ENCODE measurements at places on chromosomes 6 and 20.

- DNase-seq = no peak
Observed at GRCh38 chr20:17606001-17606400, 36.1 kb downstream of the DSTN start.

DNA sequence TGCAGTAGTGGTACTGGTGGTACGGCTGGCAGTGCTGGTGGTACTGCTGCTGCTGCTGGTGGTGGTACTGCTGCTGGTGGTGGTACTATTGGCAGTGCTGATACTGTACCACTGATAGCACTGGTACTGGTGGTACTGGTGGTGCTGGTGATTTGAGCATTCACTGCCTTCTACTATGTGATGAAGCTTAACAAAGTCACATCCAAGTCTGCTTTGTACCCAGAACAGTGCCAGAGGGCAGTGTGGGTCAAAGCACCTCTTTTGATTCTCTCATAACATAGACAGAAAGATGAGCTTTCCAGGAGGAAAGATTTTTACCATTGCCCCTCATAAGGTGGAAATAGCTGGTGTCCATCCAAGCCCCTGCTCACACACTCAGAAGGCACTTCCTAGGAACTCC, 48.7 kb downstream of the ANKRD6 start:
- no peak for DNase-seq

DNA sequence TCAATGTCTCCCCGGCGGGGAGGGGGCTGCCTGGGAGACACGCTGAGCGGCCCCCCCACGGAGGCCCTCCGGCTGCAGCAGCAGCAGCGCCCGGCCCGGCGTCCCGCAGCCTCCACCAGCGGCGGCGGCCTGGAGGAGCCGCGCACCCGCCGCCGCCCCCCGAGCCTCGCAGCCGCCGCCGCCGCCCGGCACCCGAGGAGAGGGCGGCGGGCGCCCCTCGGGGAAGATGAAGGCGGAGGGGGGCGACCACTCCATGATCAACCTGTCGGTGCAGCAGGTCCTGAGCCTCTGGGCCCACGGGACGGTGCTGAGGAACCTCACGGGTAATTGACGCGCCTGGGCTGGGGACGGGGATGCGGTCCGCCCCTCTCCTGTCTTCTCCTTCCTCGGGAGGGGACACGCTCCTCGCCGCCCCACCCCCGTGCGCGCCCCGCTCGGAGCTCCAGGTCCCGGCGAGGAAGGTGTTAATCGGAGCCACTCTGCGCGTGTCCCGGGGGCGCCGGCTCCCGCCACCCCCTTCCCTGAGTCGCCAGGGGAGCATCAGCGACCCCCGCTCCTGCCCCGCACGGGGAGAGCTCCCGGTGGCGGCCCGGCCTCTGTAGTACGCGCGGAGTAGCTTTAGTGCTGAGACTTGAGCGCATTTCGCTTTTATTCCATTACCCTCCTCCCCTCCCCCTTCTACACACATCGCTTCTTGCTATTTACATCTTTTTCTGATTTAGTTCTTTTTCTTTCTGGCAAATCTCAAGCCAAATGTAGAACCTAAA, 686 bp downstream of the TMEM170B start:
- peak; percentile 31 for DNase-seq

DNA sequence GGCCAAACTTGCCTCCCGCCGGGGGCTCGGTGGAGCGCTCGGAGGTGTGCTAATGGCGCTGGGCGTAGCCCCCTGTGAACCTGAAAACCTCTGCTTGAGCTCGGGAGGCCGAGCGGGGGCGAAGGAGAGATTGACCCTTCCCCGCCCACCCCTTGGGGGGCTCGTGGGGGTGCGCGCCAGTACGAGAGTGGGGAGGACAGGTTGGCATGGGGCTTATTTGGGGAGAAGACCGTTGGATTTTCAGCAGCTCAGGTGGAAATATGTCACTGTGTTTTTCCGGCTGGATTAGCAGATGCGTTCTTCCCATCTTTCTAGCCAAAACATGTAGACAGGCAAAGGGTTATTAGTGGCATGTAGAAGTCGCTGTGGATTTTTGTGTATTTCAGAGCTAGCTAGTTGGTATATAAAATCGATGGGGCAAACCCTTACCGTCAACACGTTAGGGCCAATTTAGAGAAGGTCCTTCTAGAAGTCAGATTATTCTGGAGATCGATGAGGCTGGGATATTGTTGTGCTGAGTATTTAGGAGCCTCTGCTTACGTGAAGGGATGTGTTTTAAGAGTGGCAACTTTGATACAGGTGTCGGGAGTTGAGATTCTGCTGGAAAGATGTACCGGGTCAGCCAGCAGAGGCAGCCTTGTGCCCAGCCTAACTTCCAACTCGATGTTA, 525 bp downstream of the NCOA7 start:
- no peak for DNase-seq

DNA sequence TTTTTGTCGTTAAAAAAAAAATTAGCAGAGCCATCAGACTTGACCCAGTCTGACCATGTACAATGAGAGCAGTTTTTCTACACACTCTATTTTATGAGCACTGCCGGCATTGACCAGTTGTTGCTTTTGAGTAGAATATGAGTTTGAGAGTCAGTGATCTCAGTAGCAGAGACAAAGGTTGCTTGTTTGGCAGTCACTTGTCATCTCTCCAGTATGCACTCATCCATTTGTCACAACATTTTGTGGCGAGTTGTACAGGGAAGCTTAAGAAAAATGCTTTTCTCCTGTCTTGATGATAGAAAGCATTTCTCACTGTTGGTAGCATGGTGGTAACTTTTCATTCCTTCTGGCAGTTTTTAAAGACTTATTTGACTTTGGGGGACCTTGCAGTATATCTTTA, 159.9 kb downstream of the MMS22L start:
- no peak for DNase-seq

DNA sequence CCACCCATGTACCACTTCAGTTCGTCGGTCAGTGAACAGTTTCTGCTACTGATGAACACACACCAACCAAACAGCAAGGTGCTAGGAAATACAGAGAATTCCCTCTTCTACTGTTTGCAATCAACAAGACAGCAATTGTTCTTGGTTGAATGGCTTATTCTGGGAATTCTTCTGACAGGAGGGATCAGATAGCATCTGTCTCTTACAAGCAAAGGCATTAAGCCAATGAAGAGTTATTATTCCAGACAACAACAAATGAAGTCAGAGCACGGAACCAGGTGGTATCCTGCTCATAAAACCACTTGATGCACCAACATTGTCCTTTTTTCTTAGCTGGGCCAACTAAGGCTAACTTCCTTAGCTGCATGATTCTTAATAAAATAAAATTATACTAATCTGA, 37.8 kb downstream of the PTPRK start:
- no peak for DNase-seq

- no peak for DNase-seq
Observed at GRCh38 chr6:15365273-15365687, 119.4 kb downstream of the JARID2 start.

- DNase-seq = no peak
Observed at GRCh38 chr6:116954938-116955337, 77.9 kb downstream of the RFX6 start.
